RKO (cell line): ENCODE measurements at places on chromosomes 5 and 9.

DNA sequence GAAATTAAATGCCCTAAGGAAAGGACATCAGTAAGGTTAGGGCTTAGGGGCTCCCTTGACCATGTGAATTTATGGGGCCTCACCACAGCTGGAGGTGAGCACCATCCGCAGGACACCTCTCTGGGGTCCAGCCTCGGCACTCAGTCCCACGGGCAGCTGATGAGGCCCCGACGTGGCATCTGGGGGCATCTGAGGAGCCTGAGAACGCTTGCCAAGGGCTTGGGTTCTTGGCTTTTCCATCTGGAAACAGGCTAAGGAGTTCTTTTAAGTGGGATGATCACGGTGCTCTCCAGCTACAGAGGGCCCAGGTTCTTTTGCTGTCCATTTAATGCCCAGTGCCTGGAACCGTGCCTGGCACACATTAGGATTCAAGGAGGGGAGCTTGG lies 3.6 kb downstream of the NKX2-5 start:
- DNase-seq: no peak

- DNase-seq: no peak
These were observed 175.7 kb upstream of the OTULINL start for GRCh38 chr5:14405706-14406553.

DNA sequence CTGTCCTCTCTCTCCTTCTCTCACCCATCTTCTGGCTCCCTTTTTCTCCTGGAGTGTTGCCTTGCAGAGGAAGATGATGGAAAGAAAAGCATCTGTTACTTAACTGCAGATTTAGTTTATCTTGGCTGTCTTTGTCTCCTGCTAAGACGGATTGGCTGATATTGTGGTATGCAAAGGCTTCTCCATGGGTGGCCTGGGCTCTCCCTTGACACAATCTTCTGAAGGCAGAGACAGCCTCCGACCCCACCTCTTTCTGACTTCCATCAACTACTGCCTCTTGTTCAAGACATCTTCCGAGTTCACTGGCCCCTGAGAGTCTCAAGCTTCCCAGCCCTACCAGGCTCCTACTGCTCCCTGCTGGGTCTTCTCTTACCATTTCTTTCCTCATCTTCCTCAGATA lies 403.7 kb downstream of the LRRC70 start:
- DNase-seq: no peak

- DNase-seq: no peak
These were observed 101.6 kb upstream of the SPRY4 start for GRCh38 chr5:142426129-142427014.

DNA sequence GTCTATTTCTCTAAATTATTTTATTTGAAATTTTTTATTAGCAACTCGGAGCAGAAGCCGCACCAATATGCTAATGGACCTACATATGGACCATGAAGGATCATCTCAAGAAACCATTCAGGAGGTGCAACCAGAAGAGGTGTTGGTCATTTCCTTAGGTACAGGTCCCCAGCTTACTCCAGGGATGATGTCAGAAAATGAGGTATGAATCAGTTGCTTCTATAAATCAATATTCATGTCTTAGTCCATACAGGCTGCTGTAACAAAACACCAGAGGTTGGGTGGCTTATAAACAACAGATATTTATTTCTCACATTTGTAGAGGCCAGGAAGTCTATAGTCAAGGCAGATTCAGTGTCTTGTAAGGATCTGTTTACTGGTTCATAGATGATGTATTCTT lies 50.8 kb downstream of the GAPVD1 start:
- DNase-seq: no peak

GRCh38 chr5:86374611-86375010 lies 243.1 kb upstream of the COX7C start:
- DNase-seq: no peak

GRCh38 chr9:109730228-109730627 lies 49.8 kb upstream of the PALM2AKAP2 start:
- DNase-seq: no peak

DNA sequence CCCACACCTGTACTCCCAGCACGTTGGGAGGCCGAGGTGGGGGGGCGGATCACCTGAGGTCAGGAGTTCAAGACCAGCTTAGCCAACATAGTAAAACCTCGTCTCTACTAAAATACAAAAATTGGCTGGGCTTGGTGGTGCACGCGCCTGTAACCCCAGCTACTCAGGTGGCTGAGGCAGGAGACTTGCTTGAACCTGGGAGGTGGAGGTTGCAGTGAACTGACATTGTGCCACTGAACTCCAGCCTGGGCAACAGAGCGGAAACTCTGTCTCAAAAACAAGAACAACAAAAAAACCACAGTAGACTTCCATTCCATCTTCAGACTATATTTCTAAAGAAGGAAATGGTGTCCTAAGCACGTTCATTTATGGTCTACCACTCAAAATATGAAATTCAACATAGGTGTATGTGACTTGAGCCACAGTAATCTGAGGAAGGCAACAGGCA lies 14.2 kb upstream of the SERINC5 start:
- no peak for DNase-seq

GRCh38 chr5:84437673-84438315 lies 53.1 kb upstream of the EDIL3 start:
- peak; percentile 64 for DNase-seq

DNA sequence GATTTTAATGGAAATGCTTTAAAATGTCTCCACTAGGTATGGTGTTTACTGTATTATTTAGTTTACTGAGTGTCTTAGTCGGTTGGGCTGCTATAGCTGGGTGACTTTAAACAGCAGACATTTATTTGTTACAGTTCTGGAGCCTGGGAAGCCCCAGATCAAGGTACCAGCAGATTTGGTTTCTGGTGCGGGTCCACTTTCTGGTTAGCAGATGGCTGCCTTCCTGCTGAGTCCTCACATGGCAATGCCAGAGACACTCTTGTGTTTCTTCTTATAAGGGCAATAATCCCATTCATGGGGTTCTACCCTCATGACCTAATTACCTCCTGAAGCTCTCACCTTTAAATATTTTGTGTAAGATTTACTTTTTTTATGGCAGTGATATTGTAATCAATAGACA lies 715 bp upstream of the OR1J4 start:
- no peak for DNase-seq

DNA sequence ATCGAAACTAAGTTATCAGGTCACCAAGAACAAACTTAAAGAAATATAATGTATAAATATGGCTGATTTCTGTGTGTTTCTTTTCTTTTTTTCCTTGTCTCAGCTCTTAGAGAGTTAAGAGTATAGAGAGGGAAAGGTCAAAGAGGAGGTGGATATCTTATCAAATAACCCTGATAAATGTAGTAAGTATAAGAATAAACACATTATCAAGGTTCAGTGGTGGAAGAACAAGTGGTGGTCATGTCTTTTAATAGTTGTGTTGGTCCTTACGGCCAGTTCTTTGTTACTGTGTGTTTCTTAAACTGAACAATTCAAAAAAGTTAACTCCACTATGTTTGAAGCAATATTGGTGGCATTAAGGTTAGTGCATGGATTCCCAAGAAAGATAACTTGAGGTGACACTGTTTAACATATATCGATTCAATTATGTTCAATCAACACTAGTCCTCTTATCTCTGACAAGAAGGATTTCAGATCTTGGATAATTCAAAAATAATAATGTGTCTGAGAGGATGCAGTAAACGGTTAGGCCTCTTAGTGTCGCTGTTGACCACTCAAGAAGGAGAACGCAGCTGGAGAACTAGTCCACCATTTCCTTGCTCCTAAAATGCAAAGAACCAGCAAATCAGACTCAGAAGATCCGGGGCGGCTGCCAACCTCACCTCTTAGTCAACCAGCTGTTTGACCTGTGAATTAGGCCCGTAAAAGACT lies at the start of gene PCDHGA3:
TSS of gene PCDHGA3 (plus strand) at position 588 of the 711 bp plus-strand sequence. CDS start 205 bp downstream, outside the sequence.
- DNase-seq: no peak

GRCh38 chr5:56757077-56757476 lies 58.3 kb upstream of the MAP3K1 start:
- no peak for DNase-seq

GRCh38 chr5:5314626-5315025 lies 107.9 kb upstream of the ICE1 start:
- no peak for DNase-seq

- DNase-seq: no peak
These were observed 827.8 kb downstream of the TLE4 start for GRCh38 chr9:80399606-80400005.

GRCh38 chr5:144298658-144299057 lies 128.0 kb downstream of the KCTD16 start:
- no peak for DNase-seq

DNA sequence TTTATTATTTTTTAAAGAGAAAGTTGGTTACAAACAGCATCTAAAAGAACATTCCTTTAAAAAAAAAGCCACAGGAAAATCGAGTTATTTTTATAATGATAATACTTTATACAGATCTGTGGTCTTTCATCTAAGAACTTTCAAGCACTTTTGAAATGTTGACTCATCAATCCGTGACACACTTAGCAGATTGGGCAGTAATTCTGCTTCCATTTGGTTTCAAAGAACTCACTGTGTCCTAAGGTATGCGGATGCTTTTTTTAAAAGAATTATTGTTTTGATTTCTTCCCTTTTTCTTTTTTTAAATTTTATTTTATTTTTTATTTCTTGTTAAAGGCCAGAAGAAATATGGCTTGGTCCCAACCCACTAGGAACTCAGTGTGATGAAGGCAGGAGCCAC lies 147.8 kb downstream of the AOPEP start:
- no peak for DNase-seq

DNA sequence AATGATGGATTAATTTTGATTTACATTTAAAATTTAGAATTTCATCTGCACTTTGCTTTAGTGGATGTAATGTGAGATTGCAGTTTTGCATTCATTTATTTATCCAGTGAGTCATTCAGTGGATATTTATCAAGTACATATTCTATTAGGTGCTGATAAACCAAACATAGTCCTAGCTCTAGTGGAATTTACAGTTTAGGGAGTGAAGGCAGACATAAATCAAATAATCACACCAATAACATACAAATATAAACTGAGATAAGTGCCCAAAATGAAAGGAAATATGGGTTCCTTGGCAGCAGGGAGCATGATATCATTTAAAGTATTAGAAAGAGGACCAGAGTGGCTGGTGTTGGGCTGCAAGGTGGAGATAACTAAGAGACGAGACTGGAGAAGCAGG lies 14.7 kb upstream of the NIPBL start:
- no peak for DNase-seq

- no peak for DNase-seq
These were observed 68.7 kb upstream of the TAF11L2 start for GRCh38 chr5:17429353-17429752.

GRCh38 chr5:72221541-72221940 lies 98.5 kb downstream of the MRPS27 start:
- DNase-seq: no peak

DNA sequence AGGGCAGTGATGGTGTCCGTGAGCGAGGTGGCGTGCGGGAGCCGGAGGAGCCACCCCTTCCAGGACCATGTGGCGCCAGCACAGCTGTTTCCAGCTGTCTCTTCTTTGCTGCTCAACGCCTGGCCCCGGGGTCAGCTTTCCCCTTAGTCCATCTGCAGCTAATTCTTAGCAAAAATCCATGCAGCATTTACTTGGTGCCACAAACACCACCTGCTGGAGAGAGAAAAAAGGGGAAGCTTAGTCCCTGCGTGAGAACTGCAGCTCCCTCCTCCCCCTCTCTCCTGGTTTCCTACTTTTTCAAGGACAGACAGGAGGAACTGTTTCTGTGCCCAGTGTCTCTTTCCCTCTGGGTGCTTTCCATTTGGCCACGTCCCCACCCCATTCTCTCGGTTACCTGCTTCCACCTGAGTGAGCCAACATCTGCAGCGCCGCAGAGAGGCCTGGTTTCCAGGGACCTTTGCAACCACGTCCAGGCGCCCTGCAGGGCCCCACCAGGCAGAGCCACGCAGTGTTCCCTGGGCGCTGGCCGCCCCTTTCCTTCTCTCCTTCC lies 3.4 kb downstream of the SLC6A19 start:
- no peak for DNase-seq

DNA sequence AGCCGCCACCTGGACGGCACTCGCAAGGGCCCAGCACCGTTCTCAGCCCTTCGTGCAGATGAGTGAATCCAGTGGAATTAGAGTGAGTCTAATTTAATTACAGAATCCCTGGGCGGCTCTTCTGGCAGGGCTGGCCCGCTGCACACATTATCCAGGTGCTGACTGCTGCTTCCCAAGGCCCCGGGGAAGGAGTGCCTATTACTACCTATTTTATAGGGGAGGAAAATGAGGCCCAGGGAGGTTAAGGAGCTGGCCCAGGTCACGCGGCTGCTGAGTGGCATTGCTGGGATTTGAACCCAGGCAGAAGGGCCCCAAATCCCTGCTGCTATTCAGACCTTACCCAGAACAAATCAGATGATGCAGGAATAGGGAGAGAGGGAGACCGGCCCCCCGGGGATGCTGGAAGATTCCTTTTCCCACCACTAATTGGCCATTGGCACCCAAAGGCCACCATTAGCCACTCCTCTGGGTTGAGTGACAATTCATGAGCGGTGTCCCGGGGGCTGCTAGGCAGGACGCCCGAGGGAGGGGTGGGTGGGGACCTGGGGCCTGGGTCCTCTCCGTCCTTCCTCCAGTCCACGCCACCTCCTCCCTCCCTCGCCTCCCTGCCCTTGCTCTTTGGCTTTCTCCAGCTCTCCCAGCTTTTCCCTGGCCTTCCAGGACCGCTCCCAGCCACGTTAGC lies 10.3 kb upstream of the QRFP start:
- DNase-seq: no peak

DNA sequence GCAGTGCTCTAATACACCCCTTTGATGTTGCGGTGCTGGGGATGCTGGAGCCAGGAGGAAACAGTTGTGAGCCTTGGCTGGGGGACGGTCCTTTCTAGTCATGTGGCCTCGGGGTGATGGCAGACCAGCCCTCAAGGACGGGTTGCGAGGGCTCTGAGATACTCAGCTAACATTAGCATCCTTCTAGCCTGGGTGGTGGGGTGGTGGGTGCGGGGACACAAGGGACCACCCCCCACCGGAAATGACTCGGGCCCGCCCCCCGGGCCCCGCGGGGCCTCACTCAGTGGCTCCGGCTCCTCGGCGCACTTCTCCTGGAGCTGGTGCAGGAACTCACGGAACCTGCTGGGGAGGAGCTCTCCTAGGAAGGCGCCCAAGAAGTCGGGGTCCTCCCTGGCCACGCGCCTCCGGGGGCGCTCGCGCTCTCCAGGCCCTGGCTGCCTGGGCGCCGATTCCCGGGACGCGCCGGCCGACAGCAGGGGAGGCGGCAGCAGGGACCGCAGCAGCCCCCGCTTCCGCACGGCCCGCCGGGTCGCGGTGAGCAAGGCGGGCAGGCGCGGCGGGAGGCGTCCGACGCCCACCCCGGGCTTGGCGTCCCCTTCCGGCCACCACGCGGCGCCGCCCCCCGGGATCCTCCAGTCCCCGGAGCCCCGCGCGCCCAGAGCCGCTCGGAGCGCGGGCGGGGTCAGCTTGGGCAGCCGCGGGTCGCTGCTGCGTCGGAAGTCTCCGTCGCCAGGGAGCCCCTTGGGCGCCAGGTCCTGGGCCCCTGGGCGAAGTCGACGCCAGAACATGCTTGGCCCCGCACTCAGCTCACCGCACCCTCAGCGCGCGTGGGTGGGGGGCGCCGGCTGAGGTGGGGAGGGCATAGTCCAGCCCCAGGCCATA lies 873 bp downstream of the C9orf50 start:
- DNase-seq: no peak

GRCh38 chr9:21968331-21969010 lies 25.7 kb downstream of the CDKN2A start:
- DNase-seq: no peak

GRCh38 chr5:110258460-110259216 lies 467.8 kb downstream of the TMEM232 start:
- DNase-seq: peak; percentile 34
